ENCODE measurements at places on chromosomes 6 and 20. TPM values are rescaled to one million over a fixed set of nuclear protein-coding genes. Genes with fewer than 3 reads are reported as not detected.

DNA sequence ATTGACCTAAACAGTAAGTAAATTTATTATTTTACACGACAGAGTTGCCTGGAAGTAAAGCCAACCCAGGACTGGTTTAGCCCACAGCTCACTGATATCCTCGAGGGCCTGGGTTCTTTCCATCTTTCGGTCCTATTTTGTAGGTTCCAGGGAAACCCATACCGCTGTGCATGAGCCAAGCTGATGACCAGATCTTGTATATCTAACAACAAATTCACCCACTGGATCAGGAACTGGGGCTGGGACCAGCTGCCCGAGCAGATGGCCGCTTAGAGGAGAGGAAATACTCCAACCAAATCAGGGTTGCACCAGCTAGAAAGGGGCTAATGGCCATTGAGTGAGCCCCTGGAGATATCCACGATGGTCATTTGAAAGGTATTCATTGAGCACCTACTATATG, 139.2 kb downstream of the BACH2 start:
- H3K36me3 ChIP-seq: no peaks in the 10 kb centered on the region
- DNase-seq: no peak
- peaks cover 87% of the 10 kb centered on the region for H3K4me1 ChIP-seq
- peak overlapping the region; percentile 89 for H3K27ac ChIP-seq

DNA sequence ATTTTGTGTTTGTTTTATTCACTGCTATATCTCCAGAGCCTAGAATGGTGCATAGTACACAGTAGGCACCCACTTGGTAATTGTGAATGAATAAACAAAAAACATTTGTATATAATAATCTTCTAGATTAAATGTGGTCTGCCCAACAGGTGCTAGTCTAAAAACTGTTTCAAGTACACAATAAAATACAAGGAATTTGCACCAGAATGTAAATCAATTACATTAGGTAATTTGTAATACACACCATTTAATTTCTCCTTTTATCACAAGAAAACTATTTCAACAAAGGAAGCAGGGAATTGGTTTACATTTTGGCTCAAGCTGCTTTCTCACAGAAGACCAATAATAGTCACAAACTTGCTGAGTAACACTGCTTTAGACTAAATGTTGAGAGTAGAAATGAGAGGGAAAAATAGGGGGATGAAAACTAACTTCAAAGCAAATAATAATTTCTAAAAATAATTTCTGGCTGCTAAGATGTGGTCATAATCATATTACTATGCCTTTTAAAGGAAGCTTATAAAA, 22.1 kb downstream of the RUNX2 start:
- H3K27ac ChIP-seq: no peak overlapping the region
- no peaks in the 10 kb centered on the region for H3K36me3 ChIP-seq
- H3K4me1 ChIP-seq: peaks cover 30% of the 10 kb centered on the region

- H3K4me3 ChIP-seq: no peak overlapping the region
- no peaks in the 10 kb centered on the region for H3K27me3 ChIP-seq
- peaks cover 19% of the 10 kb centered on the region for H3K36me3 ChIP-seq
- H3K4me1 ChIP-seq: peaks cover 9% of the 10 kb centered on the region
These were observed 73.3 kb downstream of the BTBD9 start for GRCh38 chr6:38566295-38567030.

Gene CFB
- 0.22 TPM for polyA plus RNA-seq
